C1 segment of cervical spinal cord (tissue), 14 donors: ENCODE measurements at places on chromosomes 2 and 18.

DNA sequence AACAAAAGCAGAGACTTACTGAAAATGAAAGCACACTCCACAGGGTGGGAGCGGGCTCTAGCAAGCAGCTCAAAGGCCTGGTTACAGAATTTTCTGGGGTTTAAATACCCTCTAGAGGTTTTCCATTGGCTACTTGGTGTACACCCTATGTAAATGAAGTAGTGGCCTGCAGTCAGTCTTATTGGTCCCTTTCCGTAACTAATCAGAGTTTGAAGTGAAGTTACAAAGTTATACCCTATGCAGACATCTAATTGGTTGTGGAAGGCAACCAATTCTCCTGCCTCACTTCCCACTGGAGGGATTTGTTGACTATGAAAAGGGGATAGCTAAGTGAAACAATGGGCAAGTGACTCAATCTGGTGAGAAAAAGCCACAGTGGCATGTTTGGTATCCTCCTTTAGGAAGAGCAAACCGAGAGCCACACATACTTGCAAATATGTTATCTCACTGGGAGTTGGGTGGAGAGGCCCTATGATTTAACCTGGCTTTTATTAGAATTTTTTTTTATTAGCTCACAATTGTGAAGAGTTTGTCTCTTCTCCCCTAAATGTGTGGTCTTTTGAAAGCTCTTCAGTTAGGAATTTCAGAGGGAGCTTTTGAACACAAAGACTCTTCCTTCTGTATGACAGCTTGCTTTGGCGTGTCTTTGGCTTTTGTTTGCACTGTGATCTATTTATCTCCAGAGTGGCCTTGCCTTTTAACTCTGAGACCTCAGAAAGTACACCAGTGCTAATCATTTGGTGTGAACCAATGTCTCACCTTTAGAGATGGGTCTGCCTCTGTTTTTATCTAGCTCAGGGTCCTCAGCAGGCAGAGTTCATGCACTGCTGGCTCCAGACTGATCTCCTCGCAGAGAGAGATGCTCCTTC, 69.6 kb downstream of the MAP4K4 start:
- no peak for DNase-seq

DNA sequence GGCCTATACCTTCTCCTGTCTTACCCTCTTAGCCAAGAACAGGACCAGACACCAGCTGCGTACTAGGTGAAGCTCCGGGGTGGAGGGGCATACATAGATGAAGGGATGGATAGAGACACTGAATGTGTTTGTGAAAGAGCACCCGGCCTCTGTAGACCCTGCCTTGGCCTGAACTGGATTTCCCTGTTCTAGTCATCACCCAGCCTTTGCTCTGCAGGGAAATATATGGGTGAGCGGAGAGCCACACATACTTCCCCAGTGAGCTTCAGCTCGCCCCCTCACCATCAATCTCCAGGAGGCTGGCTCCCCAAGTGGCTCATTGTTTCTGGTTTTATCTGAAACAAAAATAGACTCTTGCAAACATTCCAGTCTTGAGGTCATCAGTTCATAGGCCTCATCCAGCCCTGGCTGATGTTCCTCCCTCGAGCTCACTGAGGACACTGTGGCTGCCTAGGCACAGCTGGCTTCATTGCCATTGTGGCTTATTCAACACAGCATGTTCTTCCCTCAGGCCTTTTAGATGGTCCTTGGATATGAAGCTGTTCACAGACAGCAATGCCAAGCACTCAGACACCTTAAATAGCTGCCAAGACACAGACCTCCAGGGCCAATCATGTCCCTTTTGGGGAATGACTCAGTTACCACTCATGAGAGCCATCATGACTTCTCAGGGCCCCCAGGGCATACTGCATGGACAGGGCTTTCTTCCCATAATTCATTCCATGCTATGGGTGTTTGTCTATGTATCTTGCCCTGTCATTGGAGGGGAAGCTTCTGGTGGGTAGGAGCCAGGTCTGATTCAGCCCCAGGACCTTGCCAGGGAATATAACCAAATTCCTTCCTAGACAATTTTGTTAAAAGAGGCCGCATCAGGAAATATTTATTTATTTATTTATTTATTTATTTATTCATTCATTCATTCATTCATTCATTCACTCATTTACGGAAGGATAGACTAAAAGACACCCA, 82.4 kb downstream of the TTC32 start:
- no peak for DNase-seq

- DNase-seq, result no peak
Measured at GRCh38 chr2:159468257-159468656, 148.1 kb downstream of the BAZ2B start.

DNA sequence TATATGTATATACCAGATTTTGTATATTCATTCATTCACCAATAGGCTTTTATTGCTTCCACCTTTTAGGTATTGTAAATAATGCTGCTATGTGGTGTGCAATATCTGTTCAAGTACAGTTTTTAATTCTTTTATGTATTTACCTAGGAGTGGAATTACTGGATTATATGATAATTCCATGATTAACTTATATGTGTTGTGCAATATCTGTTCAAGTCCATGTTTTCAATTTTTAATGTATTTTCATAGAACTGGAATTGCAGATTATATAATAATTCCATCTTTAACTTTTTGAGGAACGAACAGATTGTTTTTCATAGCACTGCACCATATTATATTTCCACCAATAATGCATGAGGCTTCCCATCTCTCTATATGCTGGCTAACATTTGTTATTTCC, 50.6 kb upstream of the L3MBTL4 start:
- DNase-seq, result no peak

- DNase-seq, result no peak
Measured at GRCh38 chr18:64982414-64983055, 768.3 kb upstream of the CDH7 start.

DNA sequence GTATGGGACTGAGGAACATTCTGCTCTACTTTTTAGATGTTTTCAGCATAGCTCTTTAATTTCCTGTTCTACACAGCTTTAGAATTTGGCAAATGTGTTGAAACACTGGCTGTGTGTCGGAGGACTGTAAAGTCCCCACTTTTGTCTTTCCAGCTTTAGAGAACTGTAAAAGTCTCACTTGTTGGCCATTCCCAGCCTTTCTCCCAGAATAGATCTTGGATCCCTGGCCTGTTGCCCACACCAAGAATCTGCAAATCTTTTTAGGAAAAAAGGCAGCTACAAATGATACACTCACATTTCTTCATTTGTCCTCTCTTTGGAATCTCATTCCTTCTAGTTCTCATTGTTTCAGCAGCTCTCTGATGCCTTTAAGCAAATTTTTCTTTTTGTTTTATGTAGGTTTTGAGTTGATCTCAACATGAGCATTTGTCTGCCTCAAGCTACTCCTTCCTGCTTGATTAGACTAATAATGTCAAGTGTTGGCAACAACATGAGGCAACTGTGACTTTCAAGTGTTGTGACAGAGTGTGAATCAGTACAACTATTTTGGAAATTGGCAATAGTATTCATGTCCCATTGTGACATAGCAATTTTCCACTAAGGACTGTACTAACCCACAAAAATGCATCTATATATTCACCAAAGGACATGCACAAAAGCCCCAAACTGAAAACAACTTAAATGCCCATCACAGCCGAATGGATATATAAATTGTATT, 610.8 kb downstream of the EPHA4 start:
- no peak for DNase-seq

DNA sequence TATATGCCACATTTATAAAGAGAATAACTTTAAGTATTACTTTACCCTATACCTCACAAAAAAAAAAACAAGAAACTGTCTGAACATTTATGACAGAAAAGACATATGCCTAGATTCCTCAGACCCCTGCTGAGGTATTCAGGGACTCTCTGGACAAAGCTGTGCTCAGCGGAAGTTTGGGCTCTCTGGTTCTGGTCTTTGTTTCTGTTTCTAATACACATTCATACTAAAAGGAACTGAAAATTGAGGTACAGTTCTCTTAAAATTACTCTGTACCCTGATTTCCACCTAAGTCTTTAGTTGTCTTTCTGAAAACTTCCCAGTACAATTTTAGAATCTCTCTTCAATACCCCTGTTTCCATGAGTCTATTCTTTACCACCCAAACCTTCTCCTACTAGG, 160.3 kb downstream of the IKZF2 start:
- no peak for DNase-seq

GRCh38 chr2:193141-193671, 70.6 kb downstream of the SH3YL1 start:
- no peak for DNase-seq

GRCh38 chr18:22173221-22173927, 4.0 kb downstream of the GATA6 start:
- no peak for DNase-seq

DNA sequence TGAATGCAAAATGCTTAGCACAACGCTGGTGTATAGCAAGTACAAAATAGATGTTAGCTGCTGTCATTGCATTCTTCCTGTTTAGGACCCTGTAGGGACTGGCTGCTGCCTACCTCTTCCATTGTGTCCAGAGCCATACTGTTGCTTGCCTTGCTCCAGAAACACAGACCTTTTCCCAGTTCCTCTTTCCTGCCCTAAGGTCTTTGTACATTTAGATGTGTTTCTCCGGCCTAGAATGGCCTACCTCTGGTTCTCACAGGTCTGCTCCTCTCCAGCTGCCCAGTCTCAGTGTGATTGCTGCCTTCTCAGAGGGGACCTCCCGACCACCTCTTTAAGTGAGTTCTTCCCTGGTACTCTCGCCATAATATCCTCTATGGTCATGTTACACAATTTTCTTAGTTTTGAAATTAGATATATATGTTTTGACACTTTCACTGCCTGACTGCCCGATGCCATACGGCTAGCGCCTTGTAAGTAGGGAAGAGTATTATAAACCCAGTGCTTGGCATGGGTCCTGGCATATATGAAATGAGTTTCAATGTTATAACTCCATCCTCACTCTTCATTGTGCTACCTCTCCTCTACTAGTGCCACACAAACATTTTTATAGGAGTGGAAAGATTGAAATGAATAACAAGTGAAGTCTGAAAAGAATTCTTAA, 48.3 kb downstream of the RFTN2 start:
- no peak for DNase-seq

GRCh38 chr2:156294945-156295580, 37.5 kb downstream of the NR4A2 start:
- DNase-seq, result no peak

DNA sequence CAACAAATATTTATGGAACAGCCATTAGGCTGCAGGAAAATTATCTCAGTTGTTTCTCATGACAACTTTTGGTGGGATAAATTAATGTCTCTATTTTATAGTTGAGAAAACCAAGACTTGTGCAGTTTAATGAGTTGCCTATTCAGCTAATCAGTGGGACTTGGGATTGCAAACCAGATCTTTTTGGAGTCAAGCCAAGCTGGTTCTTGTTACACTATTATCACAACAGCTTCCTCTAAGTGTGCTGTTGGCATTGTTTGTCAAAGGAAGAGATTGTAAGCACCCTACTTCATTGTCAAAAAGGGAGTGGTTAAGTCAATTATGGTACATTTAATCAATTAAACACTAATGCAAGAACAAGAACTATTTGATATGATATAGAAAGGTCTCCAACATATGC, 119.2 kb downstream of the PAX3 start:
- no peak for DNase-seq

- DNase-seq, result no peak
Measured at GRCh38 chr2:148300544-148300943, 279.7 kb downstream of the MBD5 start.

DNA sequence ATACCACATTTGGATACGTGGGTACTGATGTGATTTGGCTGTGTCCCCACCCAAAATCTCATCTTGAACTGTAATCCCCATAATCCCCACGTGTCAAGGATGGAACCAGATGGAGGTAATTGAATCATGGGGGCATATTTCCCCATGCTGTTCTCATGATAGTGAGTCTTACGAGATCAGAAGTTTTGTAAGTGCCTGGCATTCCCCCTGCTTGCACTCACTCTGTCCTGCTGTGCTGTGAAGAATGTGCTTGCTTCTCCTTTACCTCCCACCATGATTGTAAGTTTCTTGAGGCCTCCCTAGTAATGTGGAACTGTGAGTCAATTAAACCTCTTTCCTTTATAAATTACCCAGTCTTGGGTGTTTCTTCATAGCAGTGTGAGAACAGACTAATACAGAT, 70.3 kb downstream of the CHST9 start:
- DNase-seq, result no peak

- no peak for DNase-seq
Measured at GRCh38 chr18:56987236-56987635, 159.7 kb upstream of the BOD1L2 start.

DNA sequence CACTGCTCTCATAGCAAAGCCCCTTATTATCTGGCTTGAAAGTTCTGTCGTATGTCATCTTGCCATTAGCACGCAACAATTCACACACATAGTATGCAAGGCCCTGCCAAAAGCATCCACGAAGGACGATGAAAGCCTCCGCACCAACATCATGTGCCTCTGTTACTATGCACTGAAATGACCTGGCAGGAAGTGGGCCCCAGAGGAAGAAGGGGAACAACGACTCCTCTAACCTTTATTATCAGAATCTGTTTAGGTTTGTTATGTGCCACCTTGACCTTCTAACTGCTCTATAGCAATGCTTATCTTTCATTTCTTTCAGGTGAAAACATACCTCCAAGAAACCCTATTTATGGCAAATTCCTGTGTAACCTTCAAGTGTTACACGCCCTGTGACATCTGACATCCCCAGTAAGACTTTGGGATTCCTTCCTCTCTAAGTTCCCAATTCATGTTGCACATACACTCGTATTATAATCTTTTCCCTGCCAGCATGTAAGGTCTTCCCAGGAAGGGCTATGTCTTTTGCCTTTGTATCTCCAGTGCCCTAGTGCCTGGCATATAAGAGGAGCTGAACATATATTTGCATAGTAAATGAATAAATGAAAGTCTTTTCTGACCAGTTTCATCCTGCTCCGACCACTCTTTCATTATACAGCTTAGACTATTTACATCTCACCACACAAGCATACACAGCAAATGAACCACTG, 7.0 kb upstream of the NDUFV2 start:
- no peak for DNase-seq

GRCh38 chr2:25233916-25234605, 65.7 kb upstream of the POMC start:
- no peak for DNase-seq

GRCh38 chr2:165897726-165898125, 55.9 kb downstream of the TTC21B start:
- no peak for DNase-seq

GRCh38 chr2:98012561-98012991, 16.8 kb upstream of the TMEM131 start:
- DNase-seq, result no peak

- DNase-seq, result no peak
Measured at GRCh38 chr2:20012282-20013125, at the start of gene MATN3. Gene MATN3, minus strand, starts transcription at chr2:20012668. Its CDS starts 37 bp downstream, at chr2:20012631.

DNA sequence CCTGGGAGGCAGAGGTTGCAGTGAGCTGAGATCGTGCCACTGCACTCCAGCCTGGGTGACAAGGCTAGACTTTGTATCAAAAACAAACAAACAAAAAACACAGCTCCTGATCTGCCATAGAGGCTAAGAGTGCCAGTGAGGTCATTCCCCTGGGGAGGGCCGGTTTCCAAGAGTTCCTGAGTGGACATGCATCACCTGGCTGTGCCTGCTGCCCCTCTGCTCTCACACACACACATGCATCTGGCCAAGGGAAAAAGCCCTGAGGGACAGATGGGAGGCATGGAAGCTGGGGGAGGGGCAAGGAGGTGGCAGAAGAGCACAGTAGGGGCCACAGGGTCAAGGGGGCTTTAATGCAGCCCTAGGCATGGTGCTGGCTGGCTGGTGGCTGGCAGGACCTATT, 60.4 kb downstream of the ZBTB7C start:
- no peak for DNase-seq
